ENCODE measurements at places on chromosomes 4 and X. TPM values are rescaled to one million over a fixed set of nuclear protein-coding genes. Genes with fewer than 3 reads are reported as not detected.

DNA sequence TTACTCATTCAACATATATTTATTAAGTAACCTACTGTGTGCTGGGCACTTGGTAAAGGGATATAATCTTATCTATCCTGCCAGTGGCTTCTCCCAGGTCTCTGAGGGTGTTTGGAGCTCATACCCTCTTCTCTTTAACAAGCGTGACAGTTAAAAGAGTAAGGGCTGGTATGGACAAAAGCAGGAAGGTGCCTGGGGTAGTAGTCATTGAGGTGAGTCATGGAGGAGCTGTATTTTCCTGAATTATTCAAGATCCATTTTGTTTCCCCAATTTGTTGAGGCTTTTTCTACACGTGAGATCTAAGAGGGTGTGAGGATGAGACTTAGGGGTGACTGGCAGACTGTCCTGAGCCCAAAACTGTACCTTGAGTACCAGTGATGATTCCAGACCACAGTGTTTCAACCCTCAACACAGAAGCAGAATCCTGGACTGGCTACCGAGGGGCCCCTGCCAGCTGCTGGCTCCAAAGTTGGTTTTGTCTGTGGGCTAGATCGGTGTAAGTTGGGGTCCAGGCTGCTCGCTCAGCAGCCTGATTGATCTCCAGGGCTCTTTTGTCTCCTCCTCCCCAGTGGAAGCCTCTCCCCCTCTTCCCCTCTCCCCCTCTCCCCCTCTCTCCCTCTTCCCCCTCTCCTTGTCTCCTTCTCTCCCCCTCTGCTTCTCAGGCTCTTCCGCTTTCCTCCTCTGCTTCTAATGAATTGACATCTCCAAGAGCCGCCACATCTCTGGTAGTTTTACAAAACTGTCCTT, at the start of gene DRP2:
Gene DRP2 (plus strand): TSS at position 671 of the 748 bp plus-strand sequence. CDS start 11,862 bp downstream, outside the sequence.
- DNase-seq: no peak
- no peaks in the 10 kb centered on the region for H3K27me3 ChIP-seq

DNA sequence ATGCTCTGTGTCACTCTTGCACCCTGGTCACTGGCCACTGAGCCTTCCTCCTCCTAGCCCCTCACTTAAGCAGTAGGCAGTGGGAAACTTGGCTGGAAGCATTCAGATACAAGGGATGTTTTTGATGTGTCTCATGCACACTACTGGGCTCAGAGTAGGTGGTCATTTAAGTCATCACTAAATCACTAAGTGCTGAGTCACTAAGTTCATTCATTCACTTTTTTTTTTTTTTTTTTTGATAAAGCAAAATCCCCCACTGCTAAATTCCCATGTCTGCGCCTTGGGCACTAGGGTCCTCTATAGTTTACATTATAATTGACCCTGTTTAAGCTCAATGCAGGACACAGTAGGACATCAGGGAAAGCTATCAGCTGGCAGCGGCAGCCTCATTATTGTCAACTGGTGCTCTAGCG, 182.4 kb upstream of the MBNL3 start:
- no peaks in the 10 kb centered on the region for H3K27me3 ChIP-seq
- H3K27ac ChIP-seq: no peak overlapping the region
- H3K4me3 ChIP-seq: no peak overlapping the region

Gene EPHA5
- not detected for total RNA-seq

GRCh38 chr4:8689741-8690140, 97.2 kb downstream of the CPZ start:
- DNase-seq: no peak
- no peaks in the 10 kb centered on the region for H3K36me3 ChIP-seq

DNA sequence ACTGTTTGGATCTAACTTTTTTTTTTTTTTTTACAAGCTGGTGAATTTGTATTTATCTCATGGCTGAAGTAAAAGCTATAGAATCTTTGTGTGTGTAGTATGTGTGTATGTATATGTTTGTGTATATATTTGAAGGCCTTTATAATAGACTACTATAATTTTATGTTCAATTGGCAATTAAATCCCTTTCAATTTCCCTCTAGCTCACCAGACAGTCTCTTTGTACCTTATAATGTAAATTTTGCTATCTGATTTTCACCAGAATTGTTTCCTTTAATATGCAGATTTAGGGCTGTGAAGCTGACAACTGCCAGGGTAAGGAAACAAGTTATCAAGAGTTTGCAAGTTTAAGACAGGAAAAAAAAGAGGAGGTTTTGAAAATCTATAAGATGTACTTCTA, 33.1 kb upstream of the MTMR8 start:
- no peak overlapping the region for H3K4me3 ChIP-seq
- DNase-seq: no peak
- no peak overlapping the region for H3K27ac ChIP-seq
- no peaks in the 10 kb centered on the region for H3K27me3 ChIP-seq
- H3K4me1 ChIP-seq: no peaks in the 10 kb centered on the region

Gene TMEM271
- not detected for total RNA-seq

DNA sequence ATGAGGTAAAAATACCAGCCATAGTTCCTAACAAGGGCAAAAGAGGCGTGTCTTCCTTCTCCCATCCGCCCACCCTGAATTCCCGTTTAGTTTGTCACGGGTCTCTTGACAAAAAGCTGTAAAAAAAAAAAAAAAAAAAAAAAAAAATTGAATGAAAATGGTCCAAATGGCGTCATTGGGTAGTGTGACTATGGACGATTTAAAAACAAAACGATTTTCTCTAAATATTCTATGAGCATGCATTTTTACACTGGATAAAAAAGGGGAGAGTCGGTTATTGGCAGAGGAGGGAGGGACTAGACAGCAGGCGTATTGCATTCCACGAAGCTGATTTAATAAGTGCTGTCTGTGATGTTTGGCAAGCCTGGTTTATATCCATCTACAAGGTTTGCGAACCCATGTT, at the start of gene FAM133A:
Gene FAM133A (plus strand): TSS at position 338 of the 403 bp plus-strand sequence. CDS start 35,214 bp downstream, outside the sequence.
- H3K4me1 ChIP-seq: no peaks in the 10 kb centered on the region
- no peaks in the 10 kb centered on the region for H3K27me3 ChIP-seq
- DNase-seq: no peak
- H3K36me3 ChIP-seq: no peaks in the 10 kb centered on the region

- H3K4me1 ChIP-seq: no peaks in the 10 kb centered on the region
- no peak overlapping the region for H3K4me3 ChIP-seq
- no peaks in the 10 kb centered on the region for H3K36me3 ChIP-seq
- no peaks in the 10 kb centered on the region for H3K27me3 ChIP-seq
These were observed 58.4 kb downstream of the CFAP299 start for GRCh38 chr4:80393970-80394250.

GRCh38 chr4:184163813-184164212, 53.9 kb downstream of the ENPP6 start:
- H3K4me3 ChIP-seq: no peak overlapping the region
- peaks cover 15% of the 10 kb centered on the region for H3K27me3 ChIP-seq
- H3K27ac ChIP-seq: no peak overlapping the region
- no peaks in the 10 kb centered on the region for H3K36me3 ChIP-seq
- peaks cover 4% of the 10 kb centered on the region for H3K4me1 ChIP-seq

DNA sequence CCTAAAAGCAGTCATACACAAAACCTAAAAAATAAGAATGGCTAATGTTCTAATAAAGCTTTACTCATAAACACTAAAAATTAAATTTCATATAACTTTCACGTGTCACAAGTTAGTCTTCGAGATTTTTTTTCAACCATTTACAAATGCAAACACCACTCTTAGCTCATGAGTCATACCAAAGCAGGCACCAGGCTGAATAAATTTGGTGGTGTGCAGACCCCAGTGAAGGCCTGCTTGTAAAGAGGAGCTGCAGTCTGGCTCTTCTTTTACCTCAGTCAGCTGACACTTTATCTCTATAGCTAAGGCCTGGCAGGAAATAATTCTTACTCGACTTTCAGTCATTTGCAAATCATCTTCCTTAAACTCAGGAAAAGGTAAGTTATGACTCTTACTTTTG, 37.4 kb downstream of the CLOCK start:
- no peak for DNase-seq
- H3K36me3 ChIP-seq: no peaks in the 10 kb centered on the region
- no peaks in the 10 kb centered on the region for H3K4me1 ChIP-seq
- no peaks in the 10 kb centered on the region for H3K27me3 ChIP-seq
- H3K4me3 ChIP-seq: no peak overlapping the region

Gene EMCN
- total RNA-seq: not detected

Gene C4orf54
- not detected for total RNA-seq

GRCh38 chr4:130143656-130144055, 1047.7 kb downstream of the C4orf33 start:
- H3K27me3 ChIP-seq: no peaks in the 10 kb centered on the region
- no peaks in the 10 kb centered on the region for H3K4me1 ChIP-seq
- H3K4me3 ChIP-seq: no peak overlapping the region
- no peaks in the 10 kb centered on the region for H3K36me3 ChIP-seq
- no peak overlapping the region for H3K27ac ChIP-seq

Gene CENPU
- 54.5 TPM for total RNA-seq

DNA sequence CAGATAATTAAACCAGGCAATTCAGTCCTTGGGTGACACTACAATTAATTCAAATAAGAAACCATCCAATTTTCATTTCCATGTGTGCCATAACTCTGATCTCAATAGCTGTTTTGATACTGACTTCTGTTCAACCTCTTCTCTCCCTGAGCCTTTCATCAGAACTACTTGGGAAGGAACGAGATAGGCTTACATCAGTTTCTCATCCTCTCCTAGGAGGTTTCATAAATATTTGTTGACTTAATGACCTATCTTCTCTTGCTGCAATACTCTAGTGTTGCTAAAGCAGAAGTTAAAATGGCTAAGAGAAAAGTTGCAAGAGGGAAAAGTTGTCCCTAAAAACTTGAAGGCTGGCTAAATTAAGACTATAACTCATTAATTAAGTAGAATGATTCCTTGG, 41.8 kb downstream of the PRKG2 start:
- no peaks in the 10 kb centered on the region for H3K27me3 ChIP-seq
- H3K36me3 ChIP-seq: no peaks in the 10 kb centered on the region
- no peak overlapping the region for H3K4me3 ChIP-seq
- no peak for DNase-seq
- no peaks in the 10 kb centered on the region for H3K4me1 ChIP-seq
- no peak overlapping the region for H3K27ac ChIP-seq

Gene CFI
- 0.13 TPM for total RNA-seq

- no peaks in the 10 kb centered on the region for H3K27me3 ChIP-seq
- DNase-seq: no peak
- no peaks in the 10 kb centered on the region for H3K4me1 ChIP-seq
- H3K36me3 ChIP-seq: no peaks in the 10 kb centered on the region
- H3K27ac ChIP-seq: no peak overlapping the region
These were observed 174.8 kb downstream of the PDGFRA start for GRCh38 chr4:54403700-54404453.

- no peak for DNase-seq
- H3K4me1 ChIP-seq: no peaks in the 10 kb centered on the region
- no peaks in the 10 kb centered on the region for H3K36me3 ChIP-seq
- H3K27ac ChIP-seq: no peak overlapping the region
- H3K4me3 ChIP-seq: no peak overlapping the region
These were observed 27.8 kb downstream of the PIR start for GRCh38 chrX:15465347-15465746.

GRCh38 chr4:98527534-98528269, 130.7 kb downstream of the TSPAN5 start:
- no peaks in the 10 kb centered on the region for H3K27me3 ChIP-seq
- H3K36me3 ChIP-seq: no peaks in the 10 kb centered on the region
- DNase-seq: no peak
- no peak overlapping the region for H3K27ac ChIP-seq
- no peaks in the 10 kb centered on the region for H3K4me1 ChIP-seq

DNA sequence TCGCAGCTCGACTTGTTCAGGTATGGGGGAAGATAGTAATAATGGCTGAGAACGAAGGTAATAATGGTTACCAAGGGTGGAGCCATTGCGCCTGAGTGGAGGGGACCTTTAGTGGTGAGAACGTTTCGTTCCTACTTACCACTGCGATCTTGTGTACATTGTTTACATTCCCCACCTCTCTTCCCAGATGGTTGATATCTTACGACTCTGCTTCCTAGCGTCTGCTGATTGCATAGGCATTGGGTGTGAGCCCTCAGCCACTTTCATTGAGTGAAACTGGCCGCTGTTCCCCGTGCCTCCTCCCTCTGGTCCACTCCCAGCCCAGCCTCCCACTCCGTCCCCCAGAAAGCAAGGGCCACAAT, 850 bp downstream of the IGBP1 start:
- H3K27me3 ChIP-seq: no peaks in the 10 kb centered on the region
- peak overlapping the region; percentile 93 for H3K27ac ChIP-seq
- H3K4me1 ChIP-seq: peaks cover 23% of the 10 kb centered on the region
- H3K4me3 ChIP-seq: peak overlapping the region; percentile 96

DNA sequence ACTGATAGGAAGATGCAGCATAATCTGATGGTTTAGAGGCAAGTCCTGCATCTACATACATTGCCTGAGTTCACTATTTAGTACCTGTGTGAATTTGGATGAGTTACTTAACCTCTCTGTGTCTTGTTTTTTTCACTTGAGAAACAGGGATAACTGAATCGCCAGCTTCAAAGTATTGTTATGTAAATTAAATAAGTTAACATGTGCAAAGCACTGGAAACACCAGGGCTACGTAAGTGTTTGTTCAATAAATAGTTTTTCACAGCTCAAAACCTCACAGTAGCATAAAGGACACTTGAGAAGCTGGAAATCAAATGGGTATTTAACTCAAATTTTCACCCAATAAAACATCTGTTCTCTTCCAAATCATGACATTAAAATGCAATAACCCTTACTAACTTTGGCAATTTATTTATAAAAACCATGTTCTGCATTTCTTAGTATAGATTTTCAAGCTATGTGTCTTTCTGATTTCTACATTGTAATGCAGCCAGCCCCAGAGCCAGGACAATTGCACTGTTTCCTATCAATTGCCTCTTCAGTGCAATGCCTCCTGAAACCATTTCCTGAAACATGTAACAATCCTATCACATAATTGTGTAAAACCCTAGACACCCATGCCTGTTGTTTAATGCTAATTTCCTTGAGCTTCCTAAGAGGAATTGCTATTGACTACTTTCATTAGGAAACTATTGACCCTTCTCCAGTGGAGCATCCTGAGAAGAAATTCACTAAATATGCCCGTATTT, 177.1 kb downstream of the UNC5C start:
- H3K36me3 ChIP-seq: no peaks in the 10 kb centered on the region
- no peak overlapping the region for H3K4me3 ChIP-seq
- DNase-seq: no peak
- no peak overlapping the region for H3K27ac ChIP-seq
- no peaks in the 10 kb centered on the region for H3K4me1 ChIP-seq

DNA sequence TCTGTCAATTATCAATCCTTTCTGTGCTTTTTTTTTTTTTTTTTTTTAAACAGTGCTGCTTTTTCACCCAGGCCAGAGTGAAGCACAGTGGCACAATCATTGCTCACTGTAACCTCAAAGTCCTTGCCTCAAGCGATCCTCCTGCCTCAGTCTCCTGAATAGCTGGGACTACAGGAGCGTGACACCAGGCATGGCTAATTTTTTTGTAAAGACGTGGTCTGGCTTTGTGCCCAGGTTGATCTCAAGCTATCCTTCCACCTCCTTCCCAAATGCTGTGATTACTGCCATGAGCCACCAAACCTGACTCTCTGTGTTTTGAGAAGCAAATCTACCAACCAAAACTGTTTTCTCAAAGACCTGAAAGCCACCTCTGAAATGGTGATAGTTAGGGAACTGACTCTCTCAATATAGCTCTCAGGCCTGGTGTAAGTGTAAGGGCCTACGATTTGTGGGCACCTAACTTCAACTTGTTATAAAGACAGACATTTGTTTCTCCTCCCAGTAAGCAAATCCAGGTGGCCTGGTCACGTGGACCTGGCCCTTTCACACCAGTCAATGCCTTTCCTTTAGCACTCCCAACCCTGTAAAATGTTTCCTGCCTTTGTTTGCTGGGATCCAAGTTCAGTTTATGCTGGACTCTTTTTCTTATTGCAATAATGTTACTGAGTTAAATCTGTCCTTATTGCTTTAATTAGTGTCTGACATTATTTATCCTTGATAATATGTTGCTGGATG, 2015.9 kb downstream of the PCDH7 start:
- H3K4me1 ChIP-seq: no peaks in the 10 kb centered on the region
- no peak for DNase-seq
- H3K4me3 ChIP-seq: no peak overlapping the region
- no peaks in the 10 kb centered on the region for H3K27me3 ChIP-seq

- H3K4me1 ChIP-seq: no peaks in the 10 kb centered on the region
- no peak overlapping the region for H3K4me3 ChIP-seq
These were observed 242.2 kb upstream of the PCDH18 start for GRCh38 chr4:137774501-137774900.

Gene ZDHHC9
- total RNA-seq: 11.5 TPM

Data from CD8-positive, alpha-beta memory T cell (primary cell).